ENCODE measurements at places on chromosomes 5 and 9. TPM values are rescaled to one million over a fixed set of nuclear protein-coding genes. Genes with fewer than 3 reads are reported as not detected.
A peak's percentile ranks its signal among the peaks of the same experiment; 100 is the strongest.

The FGFR4 gene
- 12.8 TPM for polyA plus RNA-seq

The SLC25A51 gene
- 8.0 TPM for polyA plus RNA-seq

The PANK3 gene
- polyA plus RNA-seq, result 12.3 TPM

The IL33 gene
- polyA plus RNA-seq, result 45.0 TPM

The PCDHA5 gene
- 0.05 TPM for polyA plus RNA-seq

The POU5F2 gene
- polyA plus RNA-seq, result 0.01 TPM

The PCA3 gene
- polyA plus RNA-seq, result 6.1 TPM

DNA sequence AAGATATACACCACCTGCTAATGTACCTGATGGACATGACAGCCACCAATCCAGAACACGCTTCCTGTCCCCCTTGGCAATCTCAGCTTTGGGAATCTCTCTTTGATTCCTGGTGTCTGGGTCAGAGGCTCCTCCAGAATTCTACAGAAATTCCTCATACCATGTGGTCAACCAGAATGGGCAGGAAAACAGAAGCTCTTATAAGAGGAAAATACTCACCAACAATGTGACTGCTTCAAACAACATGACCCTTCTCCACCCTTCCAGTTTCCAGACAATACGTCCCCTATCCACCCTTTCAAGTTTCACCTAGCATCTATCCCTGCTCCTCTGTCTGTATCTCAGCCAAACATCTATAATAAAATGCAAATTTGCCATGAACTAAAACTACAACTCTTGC, 247.2 kb downstream of the DENND1A start:
- DNase-seq, result no peak

- DNase-seq, result no peak
Measured at GRCh38 chr9:116641292-116642059, 45.6 kb upstream of the TRIM32 start.

DNA sequence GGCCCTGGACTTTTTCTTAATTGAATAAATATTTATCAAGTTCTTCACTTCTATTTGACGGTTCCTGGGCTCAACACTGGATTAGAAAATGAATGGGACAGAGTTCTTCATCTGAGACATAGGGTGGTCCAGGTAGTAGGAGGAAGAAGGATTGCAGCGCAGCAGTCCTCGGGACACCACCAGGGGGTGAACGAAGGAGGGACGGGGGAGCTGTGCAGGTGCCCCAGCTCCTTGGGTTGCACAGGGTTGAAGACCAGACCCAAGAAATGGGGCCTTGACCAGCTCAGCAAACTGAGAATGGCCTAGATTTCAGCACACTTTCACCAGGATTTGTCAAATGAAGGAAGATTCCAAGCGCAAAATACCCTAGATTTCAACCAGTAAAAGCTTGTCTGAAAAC, 29.5 kb downstream of the ABL1 start:
- no peak for DNase-seq

GRCh38 chr5:32283539-32284377, 29.0 kb downstream of the MTMR12 start:
- DNase-seq, result no peak

GRCh38 chr5:153670101-153670500, 179.6 kb downstream of the GRIA1 start:
- DNase-seq, result no peak

DNA sequence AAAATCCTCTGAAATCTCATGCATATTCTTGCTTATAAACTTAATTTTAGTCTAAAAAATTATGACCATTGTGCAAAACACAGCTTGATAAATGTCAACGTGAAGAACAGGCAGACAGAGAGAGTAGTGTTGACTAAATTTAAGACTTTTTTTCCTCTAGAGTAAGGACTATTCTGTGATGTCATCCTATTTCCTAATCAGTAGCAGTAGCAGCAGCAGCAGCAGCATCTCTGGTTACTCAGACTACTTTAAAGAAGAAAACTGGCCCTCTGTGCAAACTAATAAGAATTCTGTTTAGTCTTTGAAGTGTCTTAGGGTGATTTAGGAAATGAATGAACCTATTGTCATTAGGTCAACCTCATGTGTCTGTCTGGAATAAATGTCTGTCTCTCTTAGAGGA, 403.0 kb downstream of the HINT1 start:
- no peak for DNase-seq

GRCh38 chr5:176379881-176380280, 8.5 kb downstream of the NOP16 start:
- DNase-seq, result no peak

- DNase-seq, result no peak
Measured at GRCh38 chr9:18441261-18441660, 32.7 kb upstream of the ADAMTSL1 start.

DNA sequence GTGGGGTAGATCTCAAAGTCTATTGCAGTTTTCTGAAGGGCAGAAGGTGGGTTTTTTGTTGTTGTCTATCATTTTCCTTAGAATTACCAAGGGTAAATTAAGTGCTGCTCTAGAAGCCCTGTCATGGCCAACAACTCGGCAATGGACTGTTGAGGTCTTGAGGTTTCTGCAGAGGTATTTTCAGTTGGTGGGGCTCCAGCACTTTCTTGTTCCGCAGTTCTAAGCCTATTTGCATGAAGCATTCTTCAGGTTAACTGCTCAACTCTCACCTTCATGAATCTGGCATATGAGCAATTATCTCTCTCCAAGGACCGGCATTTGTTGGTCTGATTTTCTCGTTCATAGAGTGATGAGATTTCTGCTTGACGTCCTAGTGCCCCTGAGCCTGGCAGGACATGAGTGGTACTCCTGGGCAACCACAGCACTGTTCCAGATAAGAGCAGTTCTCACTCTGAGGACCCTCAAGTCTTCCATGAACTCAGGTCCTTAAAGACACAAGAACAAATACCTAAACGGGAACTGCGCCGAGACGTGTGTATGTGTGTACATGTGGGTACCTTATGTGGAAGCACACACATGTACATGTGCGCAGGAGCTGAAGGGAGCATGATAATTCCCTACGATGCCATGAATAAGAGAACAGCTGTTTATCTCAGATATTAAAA, 544.5 kb downstream of the CSNK1G3 start:
- DNase-seq, result no peak

DNA sequence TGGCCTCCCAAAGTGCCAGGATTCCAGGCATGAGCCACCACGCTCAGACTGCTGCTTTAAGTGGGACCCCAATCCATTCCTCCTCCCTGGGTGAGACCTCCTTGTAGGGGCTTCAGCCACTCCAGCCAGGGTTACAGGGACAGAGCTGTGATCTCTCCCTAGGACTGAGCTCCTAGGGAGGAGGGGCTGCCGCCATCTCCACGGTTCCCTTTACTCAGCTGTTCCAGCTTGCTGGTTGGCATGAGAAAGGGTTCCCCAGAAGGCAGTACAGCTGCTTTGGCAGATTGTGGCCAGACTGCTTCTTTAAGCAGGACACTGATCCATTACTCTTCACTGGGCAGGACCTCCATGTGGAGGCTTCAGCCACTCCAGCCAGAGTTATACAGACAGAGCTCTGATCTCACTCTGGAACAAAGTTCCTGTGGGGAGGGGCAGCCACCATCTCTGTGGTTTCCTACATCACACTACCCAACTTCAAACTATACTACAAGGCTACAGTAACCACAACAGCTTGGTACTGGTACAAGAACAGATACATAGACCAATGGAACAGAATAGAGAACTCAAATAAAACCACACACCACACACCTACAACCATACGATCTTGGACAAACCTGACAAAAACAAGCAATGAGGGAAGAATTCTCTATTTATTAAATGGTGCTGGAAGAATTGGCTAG, 7.2 kb downstream of the INSL6 start:
- DNase-seq, result no peak

GRCh38 chr9:115211413-115212124, 93.6 kb upstream of the TNC start:
- DNase-seq, result no peak

DNA sequence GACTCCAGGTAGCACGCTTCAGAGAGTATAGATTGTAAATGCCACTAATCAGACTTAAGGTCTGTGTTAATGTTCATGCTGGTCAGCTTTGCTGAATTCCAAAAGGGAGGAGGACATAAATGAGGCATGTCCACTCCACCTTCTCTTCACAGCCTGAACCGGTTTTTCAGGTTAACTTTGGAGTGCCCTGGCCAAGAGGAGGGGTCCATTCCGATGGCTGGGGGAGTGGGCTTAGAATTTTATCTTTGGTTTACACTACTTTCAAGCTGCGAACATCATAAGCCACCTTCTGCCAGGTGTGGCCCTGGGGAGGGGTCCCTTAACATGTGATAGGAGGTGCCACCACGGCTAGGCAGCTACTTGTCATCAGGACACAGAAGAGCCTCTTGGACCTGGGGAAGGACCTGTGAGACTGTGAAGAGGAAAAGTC, 24.2 kb downstream of the ABO start:
- DNase-seq, result no peak

DNA sequence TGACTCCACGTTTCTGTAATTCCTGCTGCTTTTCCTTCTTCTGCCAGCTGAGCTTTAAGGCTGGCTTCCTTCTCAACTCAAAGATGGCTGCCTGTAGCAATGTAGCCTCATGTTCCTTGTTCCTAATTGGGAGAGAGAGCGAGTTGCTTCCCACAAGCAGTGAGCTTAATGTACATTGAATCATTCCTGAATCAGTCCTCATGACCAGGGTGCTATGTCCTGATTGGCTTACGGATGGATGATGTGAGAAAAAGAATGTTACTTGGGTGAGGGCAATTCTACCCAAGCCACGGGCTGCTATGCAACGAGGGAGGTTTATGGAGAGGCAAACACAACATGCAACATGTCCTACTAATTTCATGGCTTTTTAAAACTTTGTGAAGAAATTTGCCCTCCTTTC, 356.2 kb downstream of the RASEF start:
- DNase-seq, result no peak

DNA sequence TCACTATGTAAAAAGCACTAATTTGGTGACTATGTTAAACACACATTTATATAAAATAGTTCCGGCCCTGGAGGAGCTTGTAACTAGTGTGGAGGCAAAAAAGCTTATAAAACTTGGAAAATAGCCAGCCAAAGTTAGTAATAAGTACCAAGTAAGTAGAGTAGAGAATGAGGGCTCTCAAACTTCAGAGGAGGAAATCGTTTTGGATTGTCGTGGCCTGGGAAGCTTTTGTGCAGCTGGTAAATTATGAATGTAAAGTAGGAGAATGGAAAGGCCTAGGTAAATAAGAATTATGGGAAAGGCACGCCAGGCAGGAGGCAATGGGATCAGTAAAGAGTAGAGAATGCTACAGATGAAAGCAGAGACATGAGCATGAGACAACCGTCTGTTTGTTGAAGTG, 832.7 kb upstream of the ZNF608 start:
- DNase-seq, result no peak

DNA sequence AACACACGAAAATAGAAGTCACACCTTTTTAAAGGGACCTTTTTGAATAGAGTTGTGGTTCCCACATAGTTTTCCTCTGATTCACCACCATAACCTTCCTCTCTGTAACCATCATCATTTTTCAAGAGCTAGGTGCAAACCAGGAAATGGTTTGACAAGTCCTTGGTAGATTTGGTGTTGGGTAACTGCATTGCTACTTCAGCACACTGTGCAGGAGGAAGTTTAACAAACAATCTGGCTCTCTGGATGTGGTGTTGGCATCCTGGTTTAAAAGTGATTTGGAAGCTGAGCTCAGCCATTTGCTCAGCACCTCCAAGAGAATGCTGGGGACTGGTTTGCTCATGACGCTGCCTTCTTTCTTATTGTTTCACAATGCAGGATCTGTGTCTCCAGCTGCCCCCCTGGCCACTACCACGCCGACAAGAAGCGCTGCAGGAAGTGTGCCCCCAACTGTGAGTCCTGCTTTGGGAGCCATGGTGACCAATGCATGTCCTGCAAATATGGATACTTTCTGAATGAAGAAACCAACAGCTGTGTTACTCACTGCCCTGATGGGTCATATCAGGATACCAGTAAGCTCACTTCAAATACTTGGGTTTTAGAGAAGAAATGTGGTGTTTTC, 213.1 kb downstream of the RFK start:
- DNase-seq, result no peak

- no peak for DNase-seq
Measured at GRCh38 chr5:109936996-109937395, 247.3 kb downstream of the MAN2A1 start.

GRCh38 chr5:91206734-91207133, 176.4 kb downstream of the ARRDC3 start:
- DNase-seq, result no peak

- DNase-seq, result no peak
Measured at GRCh38 chr9:22265038-22265437, 181.6 kb upstream of the DMRTA1 start.

DNA sequence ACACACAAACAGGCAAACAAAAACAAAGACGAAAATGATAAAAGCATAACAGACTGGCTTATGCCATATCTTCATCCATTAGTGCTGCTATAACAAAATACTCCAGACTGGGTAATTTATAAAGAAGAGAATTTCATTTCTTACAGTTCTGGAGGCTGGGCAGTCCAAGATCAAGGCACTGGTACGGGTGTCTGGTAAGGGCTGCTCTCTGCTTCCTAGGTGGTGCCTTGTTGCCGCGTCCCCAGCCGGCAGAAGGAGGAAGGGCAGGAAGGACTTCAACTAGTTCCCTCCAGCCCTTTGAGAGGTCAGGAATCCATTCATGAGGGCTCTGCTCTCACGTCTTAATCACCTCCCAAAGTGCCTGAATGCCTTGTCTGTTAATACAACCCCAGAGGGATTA, 122.6 kb downstream of the BOD1 start:
- no peak for DNase-seq

GRCh38 chr9:18564018-18564880, 90.3 kb downstream of the ADAMTSL1 start:
- no peak for DNase-seq

DNA sequence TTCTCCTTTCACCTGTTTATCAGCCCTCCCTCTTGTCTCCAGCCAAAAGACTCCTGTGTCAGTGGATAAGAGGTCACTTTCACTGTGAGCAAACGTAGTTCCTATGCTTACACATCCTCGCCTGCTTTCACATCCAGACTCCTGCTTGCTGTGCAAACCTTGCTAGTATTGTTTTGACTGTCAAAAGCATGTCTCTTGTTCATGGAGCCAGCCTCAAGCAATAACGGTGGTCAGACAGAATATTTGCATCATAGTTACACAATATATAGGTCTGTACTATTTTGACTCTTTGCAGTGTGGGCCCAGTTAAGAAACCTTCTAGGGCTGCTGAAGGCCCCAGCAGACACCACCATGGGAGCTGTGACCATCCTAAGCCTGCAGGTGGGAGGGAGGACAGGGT, 420.0 kb downstream of the SEMA5A start:
- no peak for DNase-seq

GRCh38 chr9:95508242-95508967, 8.4 kb downstream of the PTCH1 start:
- DNase-seq, result no peak

- no peak for DNase-seq
Measured at GRCh38 chr5:95808013-95808685, 14.4 kb downstream of the GLRX start.

- DNase-seq, result peak; percentile 56
Measured at GRCh38 chr5:147628058-147628895, 118.4 kb upstream of the DPYSL3 start.

Measured in urinary bladder (tissue), 4 donors.